ENCODE measurements at places on chromosomes 7 and 10. TPM values are rescaled to one million over a fixed set of nuclear protein-coding genes. Genes with fewer than 3 reads are reported as not detected.

- no peak for DNase-seq
Measured at GRCh38 chr7:140680886-140681285, 8.1 kb downstream of the ADCK2 start.

DNA sequence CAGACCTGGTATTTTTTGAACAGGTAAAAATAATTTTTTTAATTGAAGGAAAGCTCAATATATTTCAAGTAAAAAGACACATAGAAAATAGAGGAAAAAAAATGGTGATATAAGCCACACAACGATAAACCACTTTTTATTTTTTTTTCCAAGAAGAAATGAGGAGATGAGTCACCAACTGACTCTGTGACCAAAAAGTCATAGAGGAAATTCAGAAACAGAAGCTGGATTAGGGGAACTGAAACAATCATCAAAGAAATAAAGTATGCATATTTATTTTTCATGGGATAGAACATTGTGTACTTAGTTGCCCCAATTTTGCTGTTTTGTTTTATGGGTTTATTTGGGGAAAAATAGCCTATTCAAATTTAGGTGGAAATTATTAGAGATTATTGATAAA lies 176.8 kb upstream of the AGR3 start:
- no peak for DNase-seq

Gene TUBB8
- not detected for total RNA-seq

GRCh38 chr7:101950450-101951119 lies 133.2 kb downstream of the CUX1 start:
- DNase-seq: no peak

- peak; percentile 42 for DNase-seq
Measured at GRCh38 chr7:141533149-141533949, 17.9 kb upstream of the AGK start.

Gene AKR1D1
- total RNA-seq: not detected

DNA sequence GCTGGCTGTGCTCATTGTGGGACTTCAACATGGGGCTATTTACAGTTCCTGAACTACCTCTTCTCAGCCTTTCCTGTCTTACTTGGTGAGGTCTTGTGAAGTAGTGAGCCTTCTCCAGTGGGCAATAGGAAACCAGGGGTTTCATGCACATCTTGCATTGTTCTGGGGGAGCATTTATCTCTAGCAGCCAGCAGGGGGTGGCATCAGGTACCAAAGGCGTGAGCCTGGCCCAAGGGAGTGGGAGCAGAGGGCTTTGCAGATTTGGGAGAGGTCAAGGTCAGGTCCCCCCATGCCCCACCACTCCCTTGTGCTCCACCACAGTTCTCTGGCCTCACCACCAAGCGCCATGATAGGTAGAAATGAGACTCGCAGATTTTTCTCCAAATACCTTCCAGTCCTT lies 85.4 kb upstream of the NPTX2 start:
- no peak for DNase-seq

- no peak for DNase-seq
Measured at GRCh38 chr10:5989756-5990155, 12.4 kb upstream of the IL15RA start.

- DNase-seq: no peak
Measured at GRCh38 chr7:150820578-150821198, 20.1 kb downstream of the TMEM176A start.

Gene MAGI2
- total RNA-seq: 1.8 TPM

Gene SORBS1
- 12.8 TPM for total RNA-seq

- DNase-seq: no peak
Measured at GRCh38 chr10:69334302-69335062, 56.2 kb downstream of the HK1 start.

DNA sequence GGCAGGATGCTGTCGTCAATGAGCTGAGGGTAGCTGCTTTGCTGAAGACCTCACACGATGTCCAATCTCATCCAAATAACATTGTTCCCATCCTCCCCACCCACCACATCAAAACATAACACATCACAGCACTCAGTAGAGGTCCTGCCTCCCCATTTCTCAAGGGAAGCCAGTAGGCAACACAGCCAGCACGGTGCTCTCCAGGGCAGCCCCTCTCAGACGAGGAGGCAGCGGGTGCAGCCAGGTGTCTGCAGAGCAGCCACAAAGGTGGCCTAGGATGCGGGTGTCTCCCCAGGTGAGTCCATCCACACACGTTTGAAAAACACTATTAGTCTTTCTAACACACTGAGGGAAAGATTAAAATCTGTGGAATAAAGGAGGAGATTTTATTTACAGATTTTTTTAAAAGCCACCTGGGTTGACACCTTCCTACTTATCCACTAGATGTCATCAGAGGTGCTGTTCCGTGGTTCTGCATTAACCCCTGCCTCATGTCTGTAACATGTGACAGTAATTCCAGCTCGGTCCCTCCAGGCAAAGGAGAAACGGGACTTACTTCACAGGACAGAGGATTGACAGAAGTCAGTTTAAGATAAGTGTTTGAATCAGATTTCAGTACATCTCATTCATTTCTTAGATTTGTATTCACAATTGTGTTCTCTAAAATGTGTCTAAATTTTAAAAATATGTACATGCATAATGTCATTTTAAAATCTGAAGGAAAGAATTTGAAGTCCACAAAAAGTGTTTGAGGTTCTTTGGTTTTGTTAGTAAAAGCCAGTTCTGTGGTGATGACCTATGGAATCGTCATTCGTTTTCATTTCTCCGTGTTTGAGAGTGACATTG lies 68.0 kb downstream of the LANCL2 start:
- peak; percentile 40 for DNase-seq

GRCh38 chr10:870564-871166 lies 60.8 kb downstream of the LARP4B start:
- DNase-seq: no peak

Gene GRB10
- total RNA-seq: 0.58 TPM

DNA sequence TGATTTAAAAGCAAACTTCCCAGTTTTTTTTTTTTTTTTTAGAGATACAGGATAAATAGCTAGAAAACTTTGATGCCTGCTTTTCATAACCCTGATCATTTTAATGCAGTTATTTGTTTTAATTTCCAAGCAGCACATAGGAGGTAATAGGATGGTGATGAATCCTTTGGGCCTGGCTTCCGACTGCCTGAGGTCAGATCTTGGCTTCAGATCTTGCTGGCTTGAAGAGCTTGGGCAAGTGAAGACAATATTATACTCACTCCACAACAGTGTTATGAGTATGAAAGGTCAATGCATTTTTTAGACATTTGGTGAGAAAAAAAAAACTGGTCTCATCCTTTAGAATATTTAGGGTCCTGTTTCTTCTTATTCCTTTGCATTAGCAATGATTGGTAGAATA lies 124.8 kb upstream of the PRKCQ start:
- DNase-seq: no peak

DNA sequence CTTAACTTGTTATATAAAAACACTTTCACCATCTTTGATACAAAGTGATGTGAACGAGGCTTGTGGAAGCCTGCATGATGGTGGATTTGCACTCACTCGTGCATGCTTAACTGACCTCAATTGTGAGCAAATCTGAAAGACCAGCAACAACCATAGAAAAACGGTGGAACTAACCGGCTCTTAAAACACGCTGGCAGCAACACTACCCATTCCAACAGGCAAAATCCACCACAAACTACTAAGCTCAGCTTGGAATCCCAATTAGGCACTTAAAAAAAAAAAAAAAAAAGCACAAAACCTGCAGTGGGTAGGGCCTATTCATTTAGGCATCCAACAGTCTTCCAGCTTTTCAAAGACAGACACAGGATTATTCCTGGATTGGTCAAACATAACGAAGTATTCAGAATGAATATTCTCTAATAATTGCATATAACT lies 1.8 kb downstream of the GDI2 start:
- DNase-seq: peak; percentile 38

Gene UCN3
- total RNA-seq: 0.10 TPM

DNA sequence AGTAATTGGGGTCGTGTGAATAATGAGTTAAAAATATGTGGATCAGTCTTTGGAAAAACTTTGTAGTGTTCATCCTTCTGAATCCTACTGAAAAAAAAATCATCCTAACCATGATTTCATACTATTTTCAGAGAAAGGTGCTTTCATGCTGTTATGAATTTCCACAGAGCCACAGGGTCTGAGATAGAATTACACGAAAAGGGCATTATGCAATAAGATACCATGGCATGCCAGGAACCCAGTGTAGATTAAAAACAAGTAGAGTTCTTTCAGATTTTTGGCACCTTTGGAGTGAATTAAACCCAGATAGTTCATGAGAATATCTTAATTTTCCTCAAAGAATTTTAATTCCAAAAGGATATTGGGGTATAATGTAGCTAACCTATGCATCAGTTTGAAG lies 47.5 kb upstream of the AGMO start:
- no peak for DNase-seq

Gene KIAA1549
- 12.5 TPM for total RNA-seq

Gene ASZ1
- total RNA-seq: not detected

GRCh38 chr10:111207500-111207899 lies 130.7 kb downstream of the ADRA2A start:
- DNase-seq: peak; percentile 32

DNA sequence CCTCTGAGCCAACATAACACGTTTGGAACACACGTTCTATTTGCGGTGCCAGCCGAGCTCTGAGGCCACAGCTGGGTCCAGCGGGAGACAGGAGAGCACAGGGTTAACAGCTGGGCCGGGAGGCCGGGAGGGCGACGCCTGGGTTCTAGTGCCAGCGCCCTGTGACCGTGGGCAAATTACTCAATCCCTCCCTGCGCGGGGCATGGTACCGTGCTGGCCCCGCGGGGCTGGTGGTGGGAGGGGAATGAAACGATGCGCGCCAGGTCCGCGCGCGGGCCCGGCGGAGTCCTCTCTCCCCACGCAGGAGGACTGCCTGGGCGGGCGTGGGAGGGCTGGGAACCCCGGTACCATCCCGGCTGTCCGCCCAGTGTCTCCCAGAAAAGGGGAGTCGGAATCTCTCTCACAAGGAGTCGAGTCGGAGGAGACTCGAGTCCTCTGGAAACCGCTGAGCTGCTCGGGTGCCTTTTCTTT lies 30.4 kb downstream of the LEP start:
- no peak for DNase-seq

Gene SLC29A4
- total RNA-seq: 43.1 TPM

Gene ZNF22
- total RNA-seq: 39.0 TPM

Gene MET
- total RNA-seq: 121 TPM

Gene DRGX
- total RNA-seq: 17.8 TPM

Gene FAM25G
- total RNA-seq: 0.63 TPM

DNA sequence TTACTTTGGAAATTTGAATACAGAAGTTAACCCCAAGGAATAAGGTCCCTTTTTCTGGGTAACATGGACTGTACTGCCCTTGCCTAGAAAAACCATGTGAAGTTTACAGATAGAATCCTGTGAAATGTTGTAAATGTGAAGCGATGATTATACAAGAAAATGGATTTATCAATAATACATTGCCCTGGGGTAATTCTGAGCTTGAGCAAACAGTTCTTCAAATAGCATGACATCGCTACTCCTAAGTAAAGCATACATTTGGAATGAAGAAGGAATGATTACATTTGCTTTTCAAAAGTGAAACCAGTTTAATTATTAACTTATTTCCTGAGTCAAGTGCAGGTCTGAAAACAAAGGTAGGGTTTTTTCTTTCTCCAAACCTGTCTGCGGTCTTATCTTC lies 43.3 kb upstream of the FZD8 start:
- no peak for DNase-seq

GRCh38 chr10:18582803-18583202 lies 68.6 kb downstream of the NSUN6 start:
- DNase-seq: peak; percentile 6

Gene ZPBP
- total RNA-seq: not detected

DNA sequence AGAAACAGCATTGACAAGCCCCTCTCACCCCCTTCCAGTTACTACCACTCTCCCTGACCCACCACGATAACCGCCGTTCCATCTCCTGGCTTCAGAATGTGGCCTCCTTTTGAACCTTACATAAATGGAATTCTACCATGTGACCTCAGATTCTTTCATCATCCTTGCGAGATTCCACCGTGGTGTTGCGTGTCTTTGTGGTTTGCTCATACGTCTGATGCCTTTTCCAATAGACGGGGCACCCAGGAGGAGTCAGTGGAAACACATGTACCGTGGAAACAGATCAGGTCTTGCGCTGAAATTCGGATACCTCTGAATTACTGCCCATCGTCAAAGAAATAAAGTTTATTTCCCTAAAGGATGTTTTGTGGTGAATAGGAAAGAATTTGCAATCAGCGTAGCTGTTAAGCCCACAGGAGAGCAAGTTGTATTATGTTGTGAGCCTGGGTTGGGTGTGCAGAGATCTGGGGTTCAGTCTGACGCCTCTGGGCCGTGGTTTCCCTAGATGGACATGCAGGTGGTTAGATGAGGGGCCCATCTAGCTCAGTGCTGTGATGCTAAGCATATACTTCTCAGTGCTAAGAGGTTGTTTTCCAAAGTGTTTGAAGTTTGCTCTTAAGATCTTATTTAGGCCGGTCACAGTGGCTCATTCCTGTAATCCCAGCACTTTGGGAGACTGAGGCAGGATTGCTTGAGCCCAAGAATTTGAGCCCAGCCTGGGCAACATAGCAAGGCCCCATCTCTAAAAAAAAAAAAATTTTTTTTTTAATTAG lies 29.1 kb downstream of the GTF2IRD1 start:
- DNase-seq: peak; percentile 51

DNA sequence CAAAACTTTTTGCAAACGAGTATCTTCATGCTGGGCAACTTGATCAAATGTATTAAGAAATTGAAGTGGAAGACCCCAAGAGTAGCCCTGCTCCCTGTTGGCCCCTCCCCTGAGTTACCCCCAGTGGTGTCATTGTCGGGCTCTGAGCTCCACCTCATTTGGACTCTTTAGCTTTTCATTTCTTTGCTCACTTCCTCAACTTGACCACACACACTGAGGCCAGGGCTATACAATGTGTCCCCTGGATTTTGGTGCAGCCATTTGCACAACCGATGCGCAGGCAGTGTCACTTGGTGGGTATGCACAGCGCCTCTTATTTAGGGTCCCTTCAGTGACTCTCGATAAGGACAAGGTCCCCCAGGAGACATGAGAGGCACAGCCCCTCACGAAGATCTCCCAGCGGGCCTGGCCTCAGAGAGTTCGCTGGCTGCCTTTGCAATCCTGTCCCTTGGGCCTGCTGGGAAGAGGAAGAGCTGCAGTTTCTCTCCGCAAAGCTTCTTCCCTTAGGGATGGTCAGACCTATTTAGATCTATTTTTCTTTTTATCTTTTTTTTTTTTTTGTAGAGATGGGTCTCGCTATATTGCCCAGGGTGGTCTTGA lies 2.5 kb upstream of the MUC3A start:
- no peak for DNase-seq

- peak; percentile 37 for DNase-seq
Measured at GRCh38 chr10:132482090-132482800, 55.3 kb upstream of the INPP5A start.

GRCh38 chr10:115092555-115093285 lies 445 bp upstream of the ATRNL1 start:
- peak; percentile 70 for DNase-seq

- no peak for DNase-seq
Measured at GRCh38 chr10:78749898-78750297, 318.9 kb upstream of the ZMIZ1 start.

DNA sequence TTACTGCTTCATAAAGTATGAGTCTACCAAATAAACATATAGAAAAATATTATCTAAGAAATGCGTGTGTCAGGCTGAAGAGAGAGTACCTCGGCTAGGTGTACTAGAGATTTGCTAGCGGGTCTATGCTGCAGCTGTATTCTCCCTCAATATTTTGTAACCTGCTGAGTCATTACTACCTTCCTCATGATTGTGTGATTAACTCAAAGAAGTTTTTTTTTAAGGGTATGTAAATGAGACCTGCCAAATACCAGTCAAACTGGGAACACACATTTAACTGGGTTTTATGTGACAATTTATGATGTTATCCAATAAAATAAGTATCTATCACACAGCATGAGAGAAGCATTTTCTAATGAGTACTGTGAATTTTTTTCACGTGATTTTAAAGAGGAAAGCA lies 180.4 kb downstream of the RNF133 start:
- no peak for DNase-seq
